Fibroblast of the conjunctiva (primary cell): ENCODE measurements at places on chromosomes 4 and X.

GRCh38 chr4:138492176-138492575 lies 250.0 kb upstream of the SLC7A11 start:
- no peak for DNase-seq

GRCh38 chr4:7980036-7980435 lies 40.4 kb upstream of the AFAP1 start:
- DNase-seq, result no peak

DNA sequence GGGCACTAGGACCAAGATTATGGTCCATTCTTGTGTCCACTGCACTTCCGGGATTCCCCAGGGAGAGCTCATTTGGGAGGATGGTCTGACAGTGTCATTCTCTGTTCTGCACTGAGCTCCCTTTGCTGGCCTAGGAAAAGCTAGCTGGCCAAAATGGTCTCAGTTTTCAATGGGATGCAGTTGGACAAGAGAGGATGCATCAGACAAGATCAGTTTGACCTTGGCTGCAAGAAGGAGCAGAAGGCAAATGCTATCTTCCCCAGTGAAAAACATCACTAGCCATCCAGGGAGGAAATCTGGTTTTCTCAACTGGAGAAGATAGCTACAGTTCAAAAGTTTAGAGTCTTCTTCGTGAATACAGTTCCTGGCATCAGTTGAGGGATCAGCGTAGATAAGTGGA lies 221.1 kb downstream of the PTTG2 start:
- no peak for DNase-seq

DNA sequence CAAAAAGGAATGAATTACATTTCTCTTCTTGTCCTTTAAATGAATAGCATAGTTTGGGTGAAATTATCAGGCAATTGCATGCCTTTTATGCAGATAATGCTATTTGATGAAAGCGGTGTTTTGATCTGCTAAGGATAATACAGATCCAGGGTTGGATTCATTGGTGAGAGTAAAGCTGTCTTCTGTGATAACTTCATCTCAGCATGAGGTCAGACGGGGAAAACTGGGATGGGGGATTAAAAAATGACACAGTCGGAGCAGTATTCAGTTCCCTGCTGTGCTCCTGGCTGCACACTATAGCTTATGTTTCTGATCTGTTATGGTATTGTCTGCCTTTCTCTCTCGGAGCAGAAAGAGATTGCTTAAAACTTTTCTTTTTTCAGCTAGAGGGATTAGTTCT lies 105.9 kb upstream of the TENM3 start:
- no peak for DNase-seq

- DNase-seq, result no peak
Measured at GRCh38 chr4:123378794-123379193, 17.8 kb upstream of the SPRY1 start.

GRCh38 chrX:40809210-40809609 lies 73.9 kb upstream of the MED14 start:
- no peak for DNase-seq

GRCh38 chr4:60042941-60043340 lies 1157.2 kb upstream of the ADGRL3 start:
- no peak for DNase-seq

- no peak for DNase-seq
Measured at GRCh38 chrX:479273-479981, 92.7 kb upstream of the PPP2R3B start.

- DNase-seq, result no peak
Measured at GRCh38 chr4:98006814-98007412, 136.4 kb downstream of the STPG2 start.

DNA sequence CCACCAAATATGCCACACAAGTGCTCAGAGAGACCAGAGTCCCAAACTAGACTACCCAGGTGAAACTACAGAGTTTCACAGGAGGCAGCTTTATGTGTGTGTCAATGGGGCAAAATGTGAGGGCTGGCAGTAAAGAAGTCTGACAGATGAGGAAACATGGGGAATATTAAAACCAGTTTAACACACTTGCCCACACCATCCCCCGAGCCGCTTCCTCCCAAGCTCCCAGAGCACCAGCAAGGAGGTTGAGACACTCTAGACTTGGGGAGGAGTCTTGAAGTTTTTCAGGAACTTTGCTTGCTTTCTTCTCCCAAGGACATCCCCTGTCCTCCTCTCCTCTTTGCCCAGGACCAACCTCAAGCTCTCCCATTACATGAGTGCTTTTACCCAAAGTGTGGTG lies 94.7 kb upstream of the SPRY1 start:
- DNase-seq, result no peak

- DNase-seq, result no peak
Measured at GRCh38 chr4:124478470-124478869, 234.1 kb downstream of the ANKRD50 start.

GRCh38 chr4:144663834-144664475 lies 18.0 kb downstream of the HHIP start:
- no peak for DNase-seq
